ENCODE measurements at places on chromosomes 2 and 18.
A peak's percentile ranks its signal among the peaks of the same experiment; 100 is the strongest.

GRCh38 chr2:202373490-202373889 is 2.6 kb upstream of the BMPR2 start:
- DNase-seq = no peak

- peak; percentile 55 for DNase-seq
Measured at GRCh38 chr2:32008805-32009515, 1.8 kb downstream of the MEMO1 start.

DNA sequence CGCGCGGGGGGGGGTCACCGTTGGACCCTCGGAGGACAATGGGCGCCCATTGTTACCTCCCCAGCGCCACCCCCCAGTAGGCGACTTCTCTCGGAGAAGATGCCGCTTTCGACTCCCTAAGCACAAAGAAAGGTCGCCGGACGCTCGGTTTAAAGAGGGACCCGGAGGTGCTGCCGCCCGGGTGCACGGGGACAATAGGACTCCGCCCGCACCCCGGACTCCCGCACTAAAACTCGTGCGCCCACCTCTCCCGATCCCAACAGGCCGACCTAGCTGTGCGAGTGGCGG is 318 bp upstream of the CDC42EP3 start:
- DNase-seq = no peak

DNA sequence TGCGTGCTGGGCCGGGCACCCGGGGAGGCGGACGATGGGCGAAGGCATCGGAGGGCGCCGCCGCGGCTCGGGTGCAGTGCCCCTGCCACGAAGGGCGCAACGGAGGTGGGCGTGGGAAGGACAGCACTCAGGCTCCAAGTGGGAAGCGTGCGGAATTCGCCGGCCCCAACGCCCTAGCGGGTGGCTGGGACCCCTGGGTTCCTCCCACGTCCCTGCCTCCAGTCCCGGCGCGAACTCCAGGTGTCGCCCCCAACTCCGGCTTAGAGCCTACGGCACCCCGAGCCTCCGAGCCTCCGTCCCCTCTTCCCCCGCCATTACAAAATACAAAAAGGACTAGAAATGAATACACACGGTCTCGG is 1.3 kb downstream of the CYP27C1 start:
- DNase-seq = no peak

DNA sequence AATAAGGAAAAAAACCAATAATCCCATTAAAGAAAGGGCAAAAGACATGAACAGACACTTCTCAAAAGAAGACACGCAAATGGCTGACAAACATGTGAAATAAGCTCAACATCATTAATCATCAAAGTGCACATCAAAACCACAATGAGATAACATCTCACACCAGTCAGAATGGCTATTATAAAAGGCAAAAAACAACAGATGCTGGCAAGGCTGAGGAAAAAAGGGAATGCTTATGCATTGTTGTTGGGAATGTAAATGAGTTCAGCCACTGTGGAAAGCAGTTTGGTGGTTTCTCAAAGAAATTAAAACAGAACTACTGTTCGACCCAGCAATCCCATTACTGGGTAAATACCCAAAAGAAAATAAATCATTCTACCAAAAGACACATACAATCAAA is 285.6 kb downstream of the NR4A2 start:
- DNase-seq = no peak

DNA sequence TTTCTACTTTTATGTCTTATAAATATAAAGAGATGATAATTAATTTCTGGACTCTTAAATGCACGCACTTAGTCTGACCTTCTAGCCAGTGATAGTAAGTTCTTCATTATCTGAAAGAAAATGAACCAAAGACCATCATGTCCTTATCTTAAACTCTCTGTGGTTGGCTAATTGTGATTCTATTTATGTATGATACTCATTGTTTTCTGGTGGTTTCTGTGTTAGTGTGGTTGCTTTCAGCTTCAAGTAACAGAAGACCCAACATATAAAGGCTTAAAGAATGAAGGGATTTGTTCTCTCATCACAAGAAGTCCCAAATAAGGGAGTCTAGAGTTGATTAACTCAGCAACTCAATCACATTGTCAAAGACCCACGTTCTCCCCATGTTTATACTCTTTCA is 225.2 kb upstream of the TANK start:
- no peak for DNase-seq
